ENCODE measurements at places on chromosomes 7 and 10. TPM values are rescaled to one million over a fixed set of nuclear protein-coding genes. Genes with fewer than 3 reads are reported as not detected.

Gene CYP26C1
- 1.9 TPM for total RNA-seq

Gene METTL27
- total RNA-seq: 0.70 TPM

Gene FRMPD2
- 0.28 TPM for total RNA-seq

Gene NKX1-2
- not detected for total RNA-seq

Gene MMRN2
- 465 TPM for total RNA-seq

Gene PDZD7
- 0.34 TPM for total RNA-seq
